ENCODE measurements at places on chromosomes 7 and 10.

- no peaks in the 10 kb centered on the region for H3K36me3 ChIP-seq
- H3K4me1 ChIP-seq = no peaks in the 10 kb centered on the region
- no peak for DNase-seq
- H3K27me3 ChIP-seq = no peaks in the 10 kb centered on the region
- H3K27ac ChIP-seq = no peak overlapping the region
Measured at GRCh38 chr10:80373502-80373901, 16.9 kb downstream of the DYDC2 start.

DNA sequence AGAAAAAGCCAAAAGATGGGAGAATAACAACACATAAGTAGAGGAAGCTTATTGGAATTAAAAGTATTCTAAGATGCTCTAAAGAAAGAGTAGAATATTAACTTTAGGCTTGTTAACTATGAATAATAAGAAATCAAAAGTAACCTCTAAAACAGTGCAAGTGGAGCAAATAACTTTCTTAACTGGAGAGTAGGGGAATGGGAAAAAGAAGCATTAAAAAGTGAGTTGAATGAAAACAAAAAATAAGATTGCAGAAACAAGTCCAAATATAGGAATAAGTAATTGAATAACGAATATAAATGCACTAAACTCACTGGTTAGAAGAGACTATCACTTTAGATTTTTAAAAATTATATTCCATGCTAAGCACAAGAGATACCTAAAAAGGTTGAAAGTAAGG, 63.9 kb downstream of the HECTD2 start:
- H3K27ac ChIP-seq = no peak overlapping the region
- H3K36me3 ChIP-seq = no peaks in the 10 kb centered on the region
- DNase-seq = no peak
- H3K27me3 ChIP-seq = no peaks in the 10 kb centered on the region

- no peaks in the 10 kb centered on the region for H3K4me1 ChIP-seq
- H3K4me3 ChIP-seq = peak overlapping the region; percentile 40
- no peaks in the 10 kb centered on the region for H3K27me3 ChIP-seq
Measured at GRCh38 chr10:86535132-86535882, 13.7 kb upstream of the WAPL start.

DNA sequence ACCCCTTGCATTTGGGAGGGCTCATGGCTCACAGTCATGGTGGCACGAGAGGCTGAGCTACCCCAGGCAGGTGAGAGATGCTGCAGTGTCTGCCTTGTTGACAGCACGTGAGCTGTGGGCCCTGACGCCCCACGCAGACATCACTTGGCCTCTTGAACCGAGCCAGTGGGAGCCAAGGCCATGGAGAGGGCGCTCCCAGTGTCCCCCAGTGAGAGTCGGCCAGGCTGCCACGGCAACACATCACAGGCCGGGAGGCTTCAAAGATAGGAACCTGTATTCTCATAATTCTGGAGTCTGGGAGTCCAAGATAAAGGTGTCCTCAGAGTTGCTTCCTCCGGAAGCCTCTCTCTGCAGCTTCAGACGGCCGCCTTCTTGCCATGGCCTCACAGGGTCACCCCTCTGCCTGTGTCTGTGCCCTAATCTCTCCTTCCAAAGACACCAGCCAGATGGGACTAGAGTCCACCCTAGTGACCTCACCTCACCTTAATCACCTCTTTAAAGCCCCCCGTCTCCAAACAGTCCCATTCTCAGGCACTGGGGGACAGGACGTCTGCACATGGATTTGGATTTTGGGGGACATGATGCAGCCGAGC, 119.6 kb downstream of the KLF6 start:
- no peak overlapping the region for H3K4me3 ChIP-seq
- H3K27me3 ChIP-seq = no peaks in the 10 kb centered on the region
- H3K36me3 ChIP-seq = no peaks in the 10 kb centered on the region
- no peak for DNase-seq

All from Caco-2 (cell line).